Thoracic aorta (tissue), 2 donors: ENCODE measurements at places on chromosomes 3 and 15. TPM values are rescaled to one million over a fixed set of nuclear protein-coding genes. Genes with fewer than 3 reads are reported as not detected.

Gene MAP6D1
- 4.3 TPM for total RNA-seq

Gene TMEM207
- total RNA-seq = not detected

Gene IQCH
- total RNA-seq = 2.3 TPM

Gene GP9
- not detected for total RNA-seq

Gene MFSD1
- total RNA-seq = 128 TPM

Gene CACNA1D
- 0.68 TPM for total RNA-seq

Gene EFCAB12
- 0.68 TPM for total RNA-seq

Gene SLC22A14
- total RNA-seq = 0.41 TPM

Gene NCBP2
- 26.5 TPM for total RNA-seq

Gene LINGO1
- total RNA-seq = 4.6 TPM

Gene CYP8B1
- total RNA-seq = not detected

Gene GLDN
- 26.0 TPM for total RNA-seq

Gene MFN1
- total RNA-seq = 57.4 TPM

Gene CHCHD4
- total RNA-seq = 6.6 TPM

Gene KLHL40
- not detected for total RNA-seq

Gene RFC4
- total RNA-seq = 20.4 TPM

Gene CLRN1
- not detected for total RNA-seq

Gene FES
- total RNA-seq = 86.3 TPM

Gene PCSK6
- 5.1 TPM for total RNA-seq

Gene STT3B
- total RNA-seq = 99.0 TPM

Gene GOLGA6L7
- not detected for total RNA-seq

Gene HESX1
- 1.7 TPM for total RNA-seq

Gene EFHB
- total RNA-seq = 0.41 TPM

Gene CACNA2D2
- total RNA-seq = 4.2 TPM

Gene PLCH1
- not detected for total RNA-seq

Gene LPP
- total RNA-seq = 1,607 TPM

Gene LYZL4
- total RNA-seq = not detected

Gene GOLGA6B
- not detected for total RNA-seq

Gene CRABP1
- not detected for total RNA-seq

Gene GNAT1
- total RNA-seq = not detected

Gene SCG3
- total RNA-seq = not detected

Gene GOLGA8N
- total RNA-seq = 36.8 TPM

Gene BTBD1
- 62.3 TPM for total RNA-seq

Gene GPR87
- not detected for total RNA-seq

Gene PLSCR2
- 2.9 TPM for total RNA-seq

Gene FETUB
- total RNA-seq = not detected

Gene CCDC9B
- total RNA-seq = 30.1 TPM

Gene ITIH4
- total RNA-seq = 51.4 TPM

Gene ARL14
- total RNA-seq = 0.85 TPM

Gene SPINK8
- total RNA-seq = not detected

Gene OCA2
- total RNA-seq = 14.8 TPM

Gene NAA50
- 78.2 TPM for total RNA-seq

Gene LDHAL6B
- not detected for total RNA-seq

Gene NR1I2
- not detected for total RNA-seq

Gene SAMD7
- total RNA-seq = not detected

Gene NSMCE3
- 11.1 TPM for total RNA-seq

Gene C3orf20
- total RNA-seq = not detected

Gene CISH
- 4.1 TPM for total RNA-seq

Gene FANCD2
- total RNA-seq = 1.3 TPM

Gene PRTG
- 0.41 TPM for total RNA-seq

Gene ROPN1B
- not detected for total RNA-seq

Gene SH2D7
- total RNA-seq = not detected

Gene ACTRT3
- total RNA-seq = 3.1 TPM

Gene NR2E3
- 0.27 TPM for total RNA-seq

Gene TRH
- total RNA-seq = not detected
